ENCODE measurements at places on chromosomes 16 and 17.
A peak's percentile ranks its signal among the peaks of the same experiment; 100 is the strongest.

- no peak for DNase-seq
Measured at GRCh38 chr17:40536295-40537171, 28.7 kb downstream of the CCR7 start.

- DNase-seq, result no peak
Measured at GRCh38 chr17:3828852-3829232, 17.2 kb downstream of the NCBP3 start.

DNA sequence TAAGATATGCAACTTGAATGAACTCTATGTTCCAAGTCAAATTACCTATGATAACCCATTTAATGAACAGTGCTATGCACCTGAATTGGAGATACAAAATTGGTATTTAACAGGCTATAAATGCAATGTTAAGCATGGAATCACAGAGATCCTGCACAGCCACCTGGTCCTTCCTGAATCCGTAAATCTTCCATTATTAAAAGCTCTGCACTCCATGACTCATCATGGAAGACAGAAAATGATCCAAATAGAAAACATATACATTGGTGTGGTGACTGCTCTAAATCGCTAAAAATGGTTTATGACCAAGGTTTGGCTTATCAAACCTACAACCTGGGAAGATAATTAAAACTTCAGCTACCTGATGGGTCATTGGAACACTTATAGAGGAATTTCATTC is 45.3 kb downstream of the GLG1 start:
- DNase-seq, result no peak

DNA sequence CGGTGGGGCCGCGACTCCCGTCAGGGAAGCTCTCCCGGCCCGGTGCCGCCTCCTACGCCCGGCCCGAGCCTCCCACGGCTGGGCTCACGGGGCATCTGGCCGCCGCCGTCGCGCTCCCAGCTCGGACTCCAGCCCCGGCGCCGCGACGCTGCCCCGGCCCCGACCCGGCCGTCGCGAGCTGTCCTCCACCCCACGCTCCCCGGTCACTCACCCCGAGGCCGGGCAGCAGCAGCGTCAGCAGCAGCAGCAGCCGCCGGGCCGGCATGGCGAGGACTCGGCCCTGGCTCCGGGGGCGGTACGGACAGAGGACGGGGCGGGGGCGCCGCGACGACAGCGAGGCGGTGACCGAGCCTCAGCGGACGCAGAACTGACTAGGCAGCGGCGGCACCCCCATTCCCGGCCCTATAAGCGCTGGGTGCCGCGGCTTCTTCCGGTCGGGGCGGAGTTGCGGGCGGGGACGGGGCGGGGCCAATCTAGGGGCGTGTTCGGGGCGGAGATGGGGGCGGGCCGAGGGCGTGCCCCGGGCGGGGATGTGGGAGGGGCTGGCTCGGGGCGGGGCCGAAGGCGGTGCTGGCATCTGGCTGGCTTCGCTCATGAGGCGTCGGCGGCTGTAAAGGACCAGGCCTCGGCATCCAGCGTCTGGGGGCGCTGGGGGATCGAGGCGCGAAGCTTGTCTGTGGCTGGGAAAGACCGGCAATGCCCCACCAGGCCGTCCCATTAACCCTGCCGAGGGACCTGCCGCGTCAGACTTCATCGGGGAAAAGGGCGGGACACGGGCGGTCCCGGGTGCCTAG is at the start of gene ERN1:
Gene ERN1 (minus strand): TSS at position 380 of the 794 bp plus-strand sequence. CDS start 115 bp downstream, at position 265.
- DNase-seq, result peak; percentile 90

GRCh38 chr16:30992931-30993816 is 8.2 kb downstream of the HSD3B7 start:
- DNase-seq, result no peak

Measured in CD4-positive, alpha-beta T cell treated with Interleukin-12 subunit alpha and Interleukin-12 subunit beta, for 1 hour (primary cell).